Cortex of kidney (tissue), 1 donor: ENCODE measurements at places on chromosomes 5 and 9.

DNA sequence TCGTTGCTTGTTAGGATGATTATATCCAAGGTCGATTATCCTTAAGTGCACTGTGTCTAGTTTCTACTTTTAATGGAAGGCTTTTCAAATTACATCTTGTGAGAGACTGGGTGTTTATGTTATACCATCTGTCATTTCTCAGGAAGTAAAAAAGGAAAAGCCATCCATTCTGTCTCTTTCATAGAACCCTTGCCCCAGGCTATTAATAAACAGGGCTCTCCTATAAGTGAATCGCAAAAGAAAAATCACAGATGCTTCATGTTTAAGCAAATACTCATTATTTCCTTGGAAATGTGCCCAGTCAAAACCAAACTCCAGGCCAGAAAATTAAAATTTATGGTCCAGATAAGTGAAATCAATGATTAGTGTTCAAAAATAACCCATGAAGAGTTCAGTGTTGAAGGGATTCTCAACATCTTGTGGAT, 58.1 kb downstream of the STARD4 start:
- DNase-seq, result no peak

GRCh38 chr5:109805883-109806282, 116.2 kb downstream of the MAN2A1 start:
- no peak for DNase-seq

DNA sequence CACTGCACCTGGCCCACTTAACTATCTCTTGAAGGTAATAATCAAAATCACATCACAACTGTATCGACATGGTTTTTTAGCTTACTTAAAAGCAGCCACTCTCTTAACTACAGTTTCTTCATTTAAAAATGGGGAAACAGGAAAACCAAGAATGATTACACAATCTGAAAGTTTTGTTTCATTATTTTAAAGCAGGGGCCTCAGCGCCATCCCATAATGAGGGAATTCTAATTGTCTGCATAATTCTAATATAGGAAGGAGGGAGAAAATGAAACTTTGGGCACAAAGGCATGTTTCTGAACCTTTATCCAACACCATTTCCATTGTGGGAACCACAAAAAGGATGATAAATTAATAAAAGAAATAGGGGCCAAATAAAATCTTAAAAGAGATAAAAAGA, 7.6 kb downstream of the HACD4 start:
- DNase-seq, result no peak

- no peak for DNase-seq
Observed at GRCh38 chr9:110844121-110844520, 175.5 kb downstream of the MUSK start.

DNA sequence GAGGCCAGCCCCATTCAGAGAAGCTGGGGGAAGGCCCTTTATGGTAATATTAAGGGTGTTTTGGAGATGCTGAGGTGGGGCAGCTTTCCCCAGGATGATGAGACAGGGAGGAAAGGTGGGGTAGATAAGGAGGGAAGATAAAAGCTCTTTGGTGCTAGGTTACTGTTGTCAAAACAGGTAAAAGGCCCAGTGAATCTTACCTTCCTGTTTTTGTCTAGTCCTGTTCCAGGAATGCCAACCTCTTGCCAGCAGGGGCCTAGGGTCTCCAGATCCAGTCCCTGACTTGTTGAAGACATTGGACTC, 797 bp upstream of the CCL27 start:
- DNase-seq, result no peak

DNA sequence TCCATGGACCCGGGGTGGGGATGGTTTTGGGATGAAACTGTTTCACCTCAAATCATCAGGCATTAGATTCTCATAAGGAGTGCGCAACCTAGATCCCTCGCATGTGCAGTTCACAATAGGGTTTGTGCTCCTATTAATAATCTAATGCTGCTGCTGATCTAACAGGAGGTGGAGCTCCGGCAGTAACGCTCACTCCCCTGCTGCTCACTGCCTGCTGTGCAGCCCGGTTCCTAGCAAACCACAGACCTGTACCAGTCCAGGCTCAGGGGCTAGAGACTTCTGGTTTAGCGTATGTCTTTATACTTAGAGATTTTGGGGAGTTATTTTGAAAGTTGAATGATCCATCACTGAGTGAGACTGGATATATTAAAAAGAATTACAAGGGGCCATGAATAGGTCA, 50.2 kb downstream of the RICTOR start:
- DNase-seq, result no peak

DNA sequence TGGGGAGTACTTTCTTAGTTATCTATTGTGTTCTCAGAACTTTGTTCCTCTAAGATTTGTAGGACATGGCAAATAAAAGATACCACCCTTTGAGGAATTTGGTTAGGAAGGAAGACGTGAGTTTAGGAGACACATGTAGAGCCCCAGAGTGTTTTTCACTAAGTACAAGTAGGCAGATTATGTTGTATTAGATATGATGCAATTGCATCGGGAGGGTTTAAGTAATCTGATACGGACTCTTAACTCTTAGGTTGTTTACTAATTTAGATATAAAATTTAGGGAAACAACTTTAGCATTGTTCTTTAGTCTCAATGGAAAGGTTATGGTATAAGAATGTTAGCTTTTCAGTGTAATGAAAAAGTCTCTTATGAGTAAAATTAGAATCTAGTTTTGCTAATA, 84.4 kb downstream of the TRIO start:
- DNase-seq, result no peak

DNA sequence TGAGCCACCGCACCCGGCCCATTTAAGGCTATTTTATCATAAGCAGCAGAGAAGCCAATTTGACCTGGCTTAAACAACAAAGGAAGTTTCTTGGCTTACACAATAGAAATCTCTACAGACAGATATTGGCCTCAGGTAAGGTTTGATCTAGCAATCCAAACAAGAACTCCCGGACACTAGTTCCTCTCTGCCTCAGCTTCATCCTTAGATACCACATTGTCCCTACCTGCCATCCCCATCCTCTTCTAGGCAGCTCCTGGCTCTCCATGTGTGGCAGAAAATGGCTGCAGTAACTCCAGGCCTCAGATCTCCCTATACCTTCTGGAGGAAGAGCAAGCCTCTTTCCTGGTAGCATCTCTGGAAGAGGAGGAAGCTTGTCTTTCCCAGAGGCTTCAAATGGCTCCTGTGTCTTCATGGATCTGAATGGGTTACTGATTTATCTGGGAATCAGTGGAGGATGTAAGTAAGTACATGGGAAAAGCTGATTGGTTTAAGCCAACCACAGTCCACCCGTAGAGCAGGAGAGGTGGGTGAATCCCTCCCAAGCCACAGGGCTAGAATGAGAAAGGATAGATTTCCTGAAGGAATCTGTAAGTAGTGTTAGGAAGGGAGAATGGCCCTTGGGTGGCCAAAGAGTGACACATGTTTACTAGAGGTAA, 26.7 kb upstream of the AOPEP start:
- no peak for DNase-seq

- no peak for DNase-seq
Observed at GRCh38 chr9:1404940-1405339, 354.8 kb downstream of the DMRT2 start.

DNA sequence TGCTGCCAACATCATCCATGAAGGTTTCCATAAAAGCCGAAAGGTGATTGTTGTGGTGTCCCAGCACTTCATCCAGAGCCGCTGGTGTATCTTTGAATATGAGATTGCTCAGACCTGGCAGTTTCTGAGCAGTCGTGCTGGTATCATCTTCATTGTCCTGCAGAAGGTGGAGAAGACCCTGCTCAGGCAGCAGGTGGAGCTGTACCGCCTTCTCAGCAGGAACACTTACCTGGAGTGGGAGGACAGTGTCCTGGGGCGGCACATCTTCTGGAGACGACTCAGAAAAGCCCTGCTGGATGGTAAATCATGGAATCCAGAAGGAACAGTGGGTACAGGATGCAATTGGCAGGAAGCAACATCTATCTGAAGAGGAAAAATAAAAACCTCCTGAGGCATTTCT, 10.1 kb downstream of the TLR4 start:
- no peak for DNase-seq

DNA sequence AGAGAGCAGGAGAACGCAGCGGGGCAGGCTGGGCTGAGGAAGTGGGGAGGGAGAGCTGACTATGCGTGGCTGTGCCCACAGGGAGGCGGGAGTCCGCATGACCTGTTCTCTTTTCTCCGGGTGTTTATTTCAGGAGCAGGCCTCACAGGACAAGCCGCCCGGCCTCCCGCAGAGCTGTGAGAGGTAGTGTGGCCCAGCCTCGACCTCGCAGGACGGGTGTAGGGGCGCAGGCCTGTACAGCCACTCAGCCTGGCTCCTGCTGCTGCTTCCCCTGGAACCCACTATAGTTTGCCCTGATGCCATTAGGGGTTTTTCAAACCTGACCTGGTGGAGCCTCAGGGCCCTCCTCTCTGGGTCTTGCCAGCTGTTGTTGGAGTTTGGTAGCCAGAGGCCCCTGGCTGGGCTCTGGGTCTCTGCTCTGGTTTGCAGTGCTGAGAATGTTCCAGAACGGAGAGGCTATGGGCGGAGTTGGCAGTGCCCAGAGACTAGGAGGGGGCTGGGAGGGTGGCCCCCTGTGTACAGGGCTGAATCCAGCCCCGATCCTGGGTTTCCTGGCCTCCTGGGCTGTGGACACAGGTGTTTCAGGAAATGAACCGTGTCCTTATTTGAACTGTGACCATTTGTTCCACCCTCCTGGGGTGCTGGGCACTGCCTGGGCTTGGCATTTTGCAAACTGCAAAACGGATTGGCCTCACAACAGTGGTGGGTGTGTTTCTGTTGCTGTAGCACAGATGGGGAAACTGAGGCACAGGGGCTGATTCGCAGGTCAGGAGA, 78.8 kb downstream of the WNK2 start:
- DNase-seq, result no peak

- no peak for DNase-seq
Observed at GRCh38 chr5:131381777-131382176, 117.9 kb downstream of the CDC42SE2 start.

- no peak for DNase-seq
Observed at GRCh38 chr5:167378894-167379723, 912.3 kb upstream of the WWC1 start.

- DNase-seq, result no peak
Observed at GRCh38 chr5:79562351-79563246, 48.7 kb upstream of the HOMER1 start.

DNA sequence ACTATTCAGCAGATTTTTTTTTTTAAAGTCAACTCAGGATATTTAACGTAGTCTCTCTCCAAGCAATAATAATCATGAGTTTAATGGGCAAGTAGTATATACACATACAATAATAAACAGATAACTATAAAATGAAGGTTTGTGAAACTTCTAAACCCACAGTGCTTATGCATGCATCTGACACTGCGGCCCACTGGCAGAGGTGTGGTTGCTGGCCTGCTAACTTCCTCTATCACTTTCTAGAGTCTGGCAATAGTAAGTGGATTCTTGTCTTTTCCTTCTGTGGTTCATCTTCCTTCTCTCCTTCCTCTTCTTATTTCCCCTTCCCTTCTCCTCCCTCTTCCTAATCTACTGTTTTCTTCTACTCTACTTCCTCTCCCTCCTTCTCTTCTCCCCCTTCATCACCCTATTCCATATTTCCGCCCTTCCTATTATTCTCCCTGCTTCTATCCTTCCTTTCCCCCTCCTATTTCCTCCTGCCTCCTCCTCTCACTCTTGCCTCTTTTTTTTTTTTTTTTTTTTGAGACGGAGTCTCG, 18.6 kb upstream of the AGXT2 start:
- DNase-seq, result no peak

- no peak for DNase-seq
Observed at GRCh38 chr9:93569621-93570174, 6.7 kb upstream of the PHF2 start.

DNA sequence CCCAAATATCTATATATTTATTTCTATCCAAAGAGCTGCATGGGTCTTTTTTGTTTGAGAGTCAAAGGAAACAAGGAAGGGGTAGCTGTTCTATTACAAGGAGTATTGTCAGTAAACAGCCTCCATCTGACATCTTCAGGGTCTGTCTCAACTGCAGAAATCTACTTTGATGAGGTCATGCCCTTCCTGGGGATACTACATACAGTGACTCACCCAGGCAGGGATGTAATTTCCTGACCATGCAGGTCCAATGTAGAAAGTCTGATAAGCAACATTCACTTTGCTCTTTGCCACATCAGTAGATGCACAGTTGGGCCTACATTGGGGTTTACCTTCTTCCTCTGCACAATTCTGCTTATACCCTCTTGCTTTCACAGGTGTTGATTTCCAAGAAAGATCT, 165.5 kb downstream of the TLR4 start:
- DNase-seq, result no peak

GRCh38 chr9:128735373-128735772, 11.4 kb upstream of the ZDHHC12 start:
- DNase-seq, result no peak

GRCh38 chr5:100790170-100790665, 112.9 kb downstream of the ST8SIA4 start:
- DNase-seq, result no peak

DNA sequence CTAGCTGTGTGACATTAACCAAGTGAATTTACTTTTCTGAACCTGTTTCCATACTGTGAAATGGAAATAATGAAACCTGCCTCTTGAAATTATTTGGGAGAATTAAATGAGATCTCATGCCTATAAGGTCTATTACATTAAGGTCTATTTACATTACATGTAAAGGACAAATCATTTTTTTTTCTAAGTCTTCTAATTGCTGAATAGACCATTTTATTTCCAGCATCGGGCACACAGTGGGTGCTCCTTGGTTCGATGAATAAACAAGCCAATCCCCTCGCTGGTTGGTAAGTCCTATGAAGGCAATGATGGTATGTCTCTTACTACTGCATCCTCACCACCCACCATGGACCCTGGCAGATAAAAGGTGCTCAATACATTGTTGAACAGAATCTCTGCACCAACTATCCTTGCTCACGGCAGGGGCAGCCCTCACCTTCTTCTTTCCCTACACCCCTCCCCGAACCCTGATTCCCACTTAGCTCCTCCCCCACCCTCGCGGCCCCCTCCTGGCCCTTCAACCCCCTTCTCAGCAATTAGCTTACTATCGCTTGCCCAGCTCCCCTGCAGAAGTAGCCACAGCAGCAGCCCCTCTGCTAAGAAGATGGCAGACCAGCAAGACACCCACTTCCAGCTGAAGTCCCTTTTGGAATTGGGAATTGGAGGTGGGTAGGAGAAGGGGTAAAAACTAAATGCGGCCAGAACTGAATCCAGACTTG, 3.0 kb downstream of the PCDH1 start:
- DNase-seq, result no peak

DNA sequence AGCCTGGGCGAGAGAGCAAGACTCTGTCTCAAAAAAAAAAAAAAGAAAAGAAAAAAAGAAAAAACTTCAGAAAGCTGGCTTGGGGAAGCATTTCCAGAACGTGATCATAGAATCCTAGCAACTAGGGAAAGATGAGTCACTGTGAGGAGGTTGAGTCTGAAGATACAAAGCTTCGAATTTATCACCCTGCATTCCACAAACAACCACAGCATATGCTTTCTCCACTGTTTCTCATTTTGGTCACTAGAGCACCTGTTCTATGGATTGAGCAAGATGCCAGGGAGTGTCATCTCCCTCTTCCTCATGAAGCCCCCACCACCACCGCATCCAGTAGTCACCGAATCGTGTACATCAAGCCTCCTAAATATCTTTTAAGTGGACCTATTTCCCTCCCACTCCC, 37.9 kb downstream of the SEMA5A start:
- no peak for DNase-seq

GRCh38 chr5:51383131-51384121, at the start of gene ISL1:
ISL1 (plus strand) TSS chr5:51383448; CDS start chr5:51383672, 224 bp downstream.
- DNase-seq, result no peak
